GM23338 (cell line): ENCODE measurements at places on chromosomes 2 and 18. TPM values are rescaled to one million over a fixed set of nuclear protein-coding genes. Genes with fewer than 3 reads are reported as not detected.

The RAB6C gene
- total RNA-seq, result not detected in 2 replicates

The ARL4C gene
- total RNA-seq, result 9.1 and 9.9 TPM in 2 replicates

The KHK gene
- 8.8 and 9.7 TPM in 2 replicates for total RNA-seq

The GPR45 gene
- total RNA-seq, result 0.21 and 0.23 TPM in 2 replicates

The RAX gene
- 0.03 and 0.08 TPM in 2 replicates for total RNA-seq
